ENCODE measurements at places on chromosomes 4 and X.

- no peak for DNase-seq
Observed at GRCh38 chr4:143726714-143727113, 26.2 kb upstream of the FREM3 start.

DNA sequence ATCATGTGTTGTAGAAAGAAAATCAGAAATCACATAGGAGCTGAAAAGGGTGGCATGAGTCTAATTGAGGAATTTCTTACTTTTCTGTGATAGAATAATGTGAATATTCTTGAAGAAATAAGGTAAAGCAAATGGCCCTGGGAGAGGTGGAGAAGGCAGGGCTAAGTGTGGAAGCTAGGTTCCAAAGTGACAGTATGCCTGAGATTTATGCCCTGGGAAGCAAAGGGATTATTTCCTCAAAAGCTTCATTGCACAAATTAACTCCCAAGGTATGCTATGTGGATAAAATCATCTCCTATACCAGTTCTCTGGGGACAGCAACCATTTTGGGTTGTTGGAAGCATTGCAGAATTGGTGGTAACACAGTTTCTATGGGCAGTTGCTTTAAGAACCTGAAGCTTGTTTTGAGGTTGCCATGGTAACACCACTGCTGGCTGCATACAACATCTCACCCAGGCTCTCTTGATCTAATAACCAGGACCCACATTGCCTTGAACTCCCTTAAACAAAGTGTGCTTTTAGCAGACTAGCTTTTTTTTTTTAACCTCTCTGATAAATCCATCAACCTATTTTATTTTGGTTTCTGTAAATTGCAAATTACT is 21.0 kb downstream of the MAOA start:
- DNase-seq = no peak

DNA sequence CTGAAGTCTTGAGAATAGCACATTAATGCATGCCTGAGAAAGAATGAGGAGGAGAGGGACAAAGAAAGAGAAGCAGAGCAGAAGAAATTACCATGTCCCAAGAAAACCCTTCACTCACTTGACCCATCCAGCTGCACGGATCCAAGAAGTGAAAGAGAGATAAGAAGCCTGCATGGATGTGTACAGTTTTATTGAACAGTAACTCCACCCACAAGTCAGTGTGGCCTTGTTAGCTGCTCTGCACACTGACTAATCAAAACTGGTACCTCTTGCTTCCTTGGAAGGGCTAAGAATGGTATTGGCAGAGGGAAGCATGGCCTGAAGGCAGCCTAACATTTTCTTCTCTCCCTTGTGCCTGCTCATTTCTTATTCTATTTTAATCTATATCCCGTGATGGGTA is 163.9 kb downstream of the SLC7A11 start:
- no peak for DNase-seq

DNA sequence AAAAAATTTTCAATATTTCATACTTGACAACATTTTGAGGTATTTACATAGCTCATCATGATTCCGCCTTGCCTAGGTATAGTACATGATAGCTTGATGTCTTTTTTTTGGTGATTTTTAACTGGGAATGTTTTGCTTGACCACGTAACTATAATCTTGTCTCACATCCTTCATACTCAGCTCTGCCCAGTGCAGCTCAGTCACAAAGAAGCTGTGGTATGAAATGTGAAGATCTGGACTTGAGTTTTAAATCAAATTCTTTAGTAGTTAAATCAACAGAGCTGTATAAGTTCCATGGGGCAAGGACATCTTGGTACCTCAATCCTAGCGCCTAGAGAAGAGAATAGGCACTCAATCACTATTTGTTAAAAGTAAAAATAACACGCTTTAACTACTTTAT is 276.3 kb upstream of the DKK2 start:
- no peak for DNase-seq

- DNase-seq = peak; percentile 36
Observed at GRCh38 chrX:119655125-119655524, 37.8 kb downstream of the SEPTIN6 start.

DNA sequence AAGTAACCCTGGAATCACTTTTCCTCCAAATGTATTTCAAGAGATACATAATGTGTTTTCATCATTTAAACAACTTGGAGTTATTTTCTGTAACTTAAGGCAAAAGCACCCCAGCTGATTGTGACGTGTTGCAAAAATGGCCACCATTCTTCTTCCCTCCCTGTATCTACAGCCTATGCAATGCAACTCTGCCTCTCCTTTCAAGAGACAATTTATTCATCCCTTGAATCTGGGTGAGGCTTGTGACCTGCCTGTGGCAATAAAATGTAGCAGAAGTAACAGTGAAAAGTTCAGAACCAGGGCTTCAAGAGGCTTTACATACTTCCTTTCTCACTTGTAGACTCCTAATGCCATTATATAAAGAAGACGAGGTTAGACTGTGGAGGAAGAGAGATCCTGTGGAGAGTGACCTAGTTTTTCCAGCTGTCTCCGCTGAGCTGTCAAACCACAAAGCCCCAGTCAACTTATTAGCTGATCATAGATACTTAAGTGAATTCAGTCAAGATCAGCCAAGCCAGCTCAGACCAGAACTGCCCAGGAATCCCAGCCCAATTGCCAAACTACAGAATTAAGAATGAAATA is 81.0 kb upstream of the KLF3 start:
- no peak for DNase-seq
